ENCODE measurements at places on chromosomes 6 and 20.

- DNase-seq = no peak
Measured at GRCh38 chr20:60310560-60311349, 352.5 kb downstream of the CDH26 start.

DNA sequence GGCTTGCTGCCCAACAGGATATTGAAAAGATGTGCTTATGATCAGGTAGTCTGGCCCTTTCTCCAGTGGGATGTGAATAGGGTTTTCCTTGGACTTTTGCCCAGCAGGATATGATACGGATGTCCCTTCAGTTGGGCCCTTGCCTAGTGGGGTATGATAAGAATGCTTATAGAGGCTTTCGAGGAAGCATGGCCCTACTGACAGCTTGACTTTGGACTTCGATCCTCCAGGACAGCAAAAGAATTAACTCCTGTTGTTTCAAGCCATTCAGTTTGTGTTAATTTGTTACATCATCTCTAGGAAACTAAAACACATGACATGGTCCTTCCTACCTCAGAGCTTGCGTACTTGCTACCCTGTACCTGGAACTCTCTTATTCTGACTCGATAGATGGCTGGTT, 9.7 kb upstream of the ZNF334 start:
- no peak for DNase-seq

DNA sequence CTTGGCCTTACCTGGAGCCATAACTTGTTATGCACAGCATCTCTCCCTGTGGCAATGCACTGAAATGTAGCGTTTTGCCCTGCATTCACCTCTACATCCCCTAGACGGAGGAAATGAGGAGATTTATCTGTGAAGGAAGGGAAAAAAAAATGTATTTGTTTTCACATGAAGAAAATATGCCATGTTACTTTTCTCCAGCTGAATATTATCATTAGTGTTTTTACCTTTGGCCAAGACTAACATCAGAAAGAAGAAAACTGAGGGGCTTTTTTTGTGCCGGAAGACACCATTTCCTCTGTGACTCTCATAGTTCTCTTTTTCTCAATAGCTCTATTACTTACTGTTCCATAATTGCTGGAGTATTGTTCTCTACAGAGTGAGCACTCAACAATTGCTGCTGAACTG, 280.4 kb downstream of the PTPRK start:
- no peak for DNase-seq

DNA sequence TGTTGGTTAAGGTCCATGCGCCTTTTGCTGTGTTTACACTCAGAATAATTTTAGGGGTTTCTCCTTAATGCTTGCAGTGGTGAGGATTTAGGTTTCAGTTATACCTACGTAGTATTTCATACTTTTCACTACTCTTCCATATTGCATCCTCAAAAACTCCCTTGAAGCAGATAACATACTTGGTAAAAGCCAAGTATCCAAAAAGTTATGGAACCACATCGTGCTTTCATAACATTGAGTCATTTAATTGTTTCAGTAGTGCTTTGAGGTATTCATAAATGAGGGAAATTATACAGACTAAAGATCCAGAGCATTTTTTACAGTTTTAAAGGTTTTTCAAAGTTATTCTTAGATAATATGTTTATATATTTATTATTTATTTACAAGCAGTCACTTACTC, 4.0 kb upstream of the ATXN1 start:
- no peak for DNase-seq

DNA sequence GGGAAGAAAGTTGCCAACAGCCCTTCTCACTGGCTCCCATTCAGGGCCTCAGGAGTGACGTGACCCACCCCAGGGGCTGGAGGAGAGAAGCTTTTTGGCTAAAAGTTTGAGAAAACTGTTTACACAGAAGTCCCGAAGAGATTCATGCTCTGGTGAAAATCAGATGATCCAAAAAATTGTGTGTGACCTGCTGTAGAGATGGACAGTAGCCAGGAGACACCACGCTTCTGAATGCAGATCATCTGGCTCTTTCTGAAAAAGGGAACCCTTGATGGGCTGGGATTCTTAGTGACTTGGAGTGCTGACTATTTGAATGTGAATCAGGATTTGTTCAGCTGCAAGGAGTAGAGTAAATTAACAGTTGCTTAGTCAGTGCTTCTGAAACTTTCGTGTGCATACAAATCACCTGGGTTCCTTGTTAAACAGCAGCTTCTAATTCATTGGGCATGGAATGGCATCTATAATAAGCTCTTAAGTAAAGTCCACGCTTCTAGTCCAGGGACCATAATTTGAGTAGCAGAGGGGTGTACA, 265.1 kb downstream of the PREX1 start:
- DNase-seq = no peak

GRCh38 chr6:158631678-158632537, 12.6 kb downstream of the DYNLT1 start:
- DNase-seq = peak; percentile 71

DNA sequence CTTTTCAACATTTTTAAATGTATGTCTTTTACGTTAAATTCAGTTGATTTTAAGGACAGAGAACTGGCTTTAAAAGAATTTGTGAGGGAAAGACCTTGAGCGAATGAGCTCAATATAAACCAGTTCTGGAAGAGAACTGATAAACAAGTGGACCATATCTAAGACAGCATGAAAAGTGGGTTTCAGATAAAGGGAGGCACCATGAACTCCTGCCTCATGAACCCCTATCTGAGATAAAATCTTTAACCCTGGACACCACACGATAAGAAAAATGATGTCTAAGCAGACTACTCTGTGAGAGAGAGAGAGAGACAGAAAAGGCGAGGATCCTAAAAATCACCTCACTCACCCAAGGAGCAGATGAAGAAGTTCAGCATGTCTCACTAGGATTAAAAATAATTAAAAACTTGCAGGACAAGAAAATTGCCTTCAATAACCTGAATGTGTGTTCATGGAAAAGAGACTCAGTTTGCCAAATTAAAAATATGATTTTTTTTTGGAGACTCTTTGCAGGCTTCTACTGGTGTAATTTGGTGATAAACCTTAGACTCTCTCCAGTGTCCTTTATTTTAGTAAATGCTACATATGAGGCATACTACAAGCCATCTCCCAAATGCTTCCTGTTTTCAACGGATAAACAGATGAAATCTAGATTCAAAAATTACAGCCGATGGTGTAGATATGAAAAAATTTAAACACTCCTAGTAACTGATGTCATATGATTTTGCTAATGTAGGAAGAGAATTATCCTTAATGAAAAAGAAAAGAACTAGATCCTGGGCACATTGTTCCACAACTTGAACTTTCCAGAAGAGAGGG, 299.5 kb downstream of the ADGB start:
- DNase-seq = no peak

DNA sequence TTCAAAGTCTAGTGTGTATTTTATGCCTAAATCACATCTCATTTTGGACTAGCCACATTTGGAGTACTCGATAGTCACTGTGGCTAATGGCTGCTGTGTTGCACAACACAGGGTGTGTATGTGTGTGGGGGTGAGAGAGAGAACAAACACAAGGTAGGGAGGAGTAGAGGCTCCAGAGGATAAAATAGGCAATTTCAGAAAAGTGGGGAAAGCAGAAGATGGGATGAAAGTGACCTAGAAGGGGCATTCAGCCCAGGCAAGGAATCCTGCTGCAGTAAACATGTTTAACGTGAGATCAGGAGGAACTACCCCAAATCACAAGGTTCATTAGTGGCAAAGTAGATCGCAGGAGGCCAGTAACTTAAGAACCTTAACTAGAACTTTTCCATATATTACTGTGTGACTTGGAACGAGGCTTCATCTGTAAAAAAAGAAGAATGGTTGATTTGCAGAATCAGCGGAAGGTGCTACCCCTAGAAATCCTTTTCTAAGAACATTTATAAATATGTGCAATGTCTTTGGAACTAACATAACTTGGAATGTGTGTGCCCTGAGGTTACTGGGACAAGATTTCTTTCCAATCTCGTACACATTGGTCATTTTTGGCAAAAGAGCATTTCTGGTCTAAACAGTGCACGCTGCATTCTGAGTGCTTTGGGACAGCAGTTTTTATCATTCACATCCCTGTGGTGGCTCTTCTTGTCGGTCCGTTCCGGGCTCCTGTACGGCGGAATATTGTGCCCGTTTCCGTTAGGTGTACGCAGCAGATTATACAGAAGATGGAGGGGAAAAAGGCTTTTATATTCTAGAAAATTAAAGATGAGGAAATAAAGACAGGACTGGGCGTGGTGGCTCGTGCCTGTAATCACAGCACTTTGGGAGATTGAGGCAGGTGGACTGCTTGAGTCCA, 2.6 kb downstream of the DUSP22 start:
- DNase-seq = no peak

DNA sequence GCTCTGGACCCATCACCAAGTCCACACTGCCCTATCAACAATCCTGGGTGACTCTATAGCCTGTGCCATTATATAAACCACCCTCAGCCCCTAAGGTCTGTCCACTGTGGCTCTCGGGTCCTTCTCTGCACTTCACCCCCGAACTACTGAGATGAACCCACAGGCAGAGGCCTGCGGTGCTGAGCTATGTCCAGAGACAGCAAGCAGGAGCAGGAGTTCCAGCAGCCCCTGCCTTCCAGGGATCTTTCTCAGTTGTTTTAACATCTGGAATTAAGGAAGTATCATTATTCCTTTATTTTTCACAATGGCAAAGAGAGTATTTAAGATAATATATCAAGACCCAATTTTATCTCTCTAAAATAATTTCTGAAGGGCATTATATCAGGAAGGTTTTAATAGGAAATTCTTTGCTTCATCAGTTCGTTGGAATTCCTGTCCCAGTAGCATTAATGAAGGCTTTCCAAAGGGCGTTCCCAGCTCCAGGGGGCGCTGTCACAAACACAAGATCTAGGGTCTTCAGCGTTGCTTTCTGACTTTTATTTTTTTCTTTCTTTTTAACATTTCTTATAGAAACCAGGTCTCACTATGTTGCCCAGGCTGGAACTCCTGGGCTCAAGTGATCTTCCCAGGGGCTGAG, 27.3 kb downstream of the RRBP1 start:
- peak; percentile 66 for DNase-seq

- no peak for DNase-seq
Measured at GRCh38 chr20:54221353-54221752, 13.5 kb downstream of the PFDN4 start.

DNA sequence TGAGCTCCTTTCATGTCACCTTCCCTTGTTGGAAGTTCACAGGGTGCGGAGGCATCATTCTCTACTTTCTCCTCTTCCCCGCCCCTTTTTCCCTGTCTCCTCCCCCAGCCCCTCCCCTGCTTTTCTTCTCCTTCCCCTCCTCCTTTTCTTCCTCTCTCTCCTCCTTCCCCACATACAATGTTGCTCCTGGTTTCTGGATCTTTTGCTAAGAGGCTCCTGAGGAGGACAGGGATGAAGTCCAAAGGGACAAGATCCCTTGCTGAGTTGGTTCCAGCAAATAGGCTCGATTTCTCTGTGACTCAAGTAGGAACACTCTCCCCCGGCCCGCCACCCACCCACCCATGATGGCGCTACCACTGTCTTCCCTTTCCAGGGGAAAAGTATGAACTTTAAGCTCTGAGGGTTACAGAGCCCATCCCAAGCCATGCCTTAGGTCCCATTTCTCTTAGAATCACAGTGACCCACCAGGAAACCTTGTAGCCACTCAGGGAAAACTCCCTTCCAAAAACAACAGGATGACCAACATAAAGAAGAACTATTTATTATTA, 852 bp upstream of the TFEB start:
- no peak for DNase-seq

GRCh38 chr6:52523378-52524142, 53.3 kb downstream of the TRAM2 start:
- no peak for DNase-seq

- DNase-seq = peak; percentile 89
Measured at GRCh38 chr20:17558154-17558940, 11.5 kb upstream of the DSTN start.

DNA sequence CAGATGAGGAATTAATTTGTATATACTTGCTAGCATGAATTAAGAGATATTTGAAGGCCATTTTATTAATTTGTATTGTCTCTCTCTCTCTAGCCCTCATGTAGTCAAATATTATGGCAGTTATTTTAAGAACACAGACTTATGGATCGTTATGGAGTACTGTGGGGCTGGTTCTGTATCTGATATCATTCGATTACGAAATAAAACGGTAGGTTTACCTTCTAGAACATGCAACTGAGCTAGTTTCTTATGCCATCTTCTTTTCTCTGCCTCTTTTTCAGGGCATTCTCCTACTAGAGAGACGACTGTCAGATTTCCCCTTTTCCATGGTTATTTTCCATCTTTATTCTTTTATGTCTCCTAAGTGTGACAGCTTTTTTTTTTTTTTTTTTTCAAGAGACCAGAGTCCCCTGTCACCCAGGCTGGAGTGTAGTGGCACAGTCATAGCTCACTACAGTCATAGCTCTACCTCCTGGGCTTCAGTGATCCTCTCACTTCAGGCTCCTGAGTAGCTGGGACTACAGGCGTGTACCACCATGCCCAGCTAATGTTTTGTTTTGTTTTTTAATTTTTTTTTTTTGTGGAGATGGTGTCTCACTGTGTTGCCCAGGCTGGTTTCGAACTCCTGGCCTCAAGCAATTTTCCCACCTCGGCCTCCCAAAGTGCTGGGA, 15.6 kb downstream of the STK4 start:
- DNase-seq = no peak

- DNase-seq = no peak
Measured at GRCh38 chr6:3915076-3915791, 66.1 kb downstream of the FAM50B start.

- no peak for DNase-seq
Measured at GRCh38 chr6:146286961-146287360, 256.7 kb upstream of the RAB32 start.

- no peak for DNase-seq
Measured at GRCh38 chr20:14445310-14445709, 107.9 kb upstream of the FLRT3 start.
